ENCODE measurements at places on chromosomes 5 and 9. TPM values are rescaled to one million over a fixed set of nuclear protein-coding genes. Genes with fewer than 3 reads are reported as not detected.

Gene IFNK
- total RNA-seq, result not detected

Gene OBP2B
- total RNA-seq, result not detected

Gene TMC1
- total RNA-seq, result not detected

Gene PDLIM7
- 678 TPM for total RNA-seq

Gene SUSD3
- 8.9 TPM for total RNA-seq

Gene GFI1B
- total RNA-seq, result not detected

Gene HSD17B3
- total RNA-seq, result not detected

Gene BARHL1
- total RNA-seq, result not detected

Gene AQP7
- not detected for total RNA-seq

Gene SLC6A3
- total RNA-seq, result not detected

Gene PAX5
- total RNA-seq, result not detected

Gene OR13C2
- total RNA-seq, result not detected

Gene ABL1
- total RNA-seq, result 64.4 TPM

Gene NFIB
- total RNA-seq, result 8.2 TPM

Gene CD14
- not detected for total RNA-seq

Gene EFNA5
- total RNA-seq, result 17.6 TPM

Gene BTNL3
- total RNA-seq, result not detected

Gene TAS2R1
- total RNA-seq, result not detected

Gene F12
- 5.1 TPM for total RNA-seq
